Thymus (tissue), 14 donors: ENCODE measurements at places on chromosomes 11 and 22.

- DNase-seq = no peak
Observed at GRCh38 chr22:27581236-27581635, 220.3 kb downstream of the MN1 start.

GRCh38 chr22:39408173-39408572 is 8.6 kb downstream of the TAB1 start:
- DNase-seq = no peak

- DNase-seq = no peak
Observed at GRCh38 chr11:28727254-28727653, 619.1 kb downstream of the METTL15 start.

DNA sequence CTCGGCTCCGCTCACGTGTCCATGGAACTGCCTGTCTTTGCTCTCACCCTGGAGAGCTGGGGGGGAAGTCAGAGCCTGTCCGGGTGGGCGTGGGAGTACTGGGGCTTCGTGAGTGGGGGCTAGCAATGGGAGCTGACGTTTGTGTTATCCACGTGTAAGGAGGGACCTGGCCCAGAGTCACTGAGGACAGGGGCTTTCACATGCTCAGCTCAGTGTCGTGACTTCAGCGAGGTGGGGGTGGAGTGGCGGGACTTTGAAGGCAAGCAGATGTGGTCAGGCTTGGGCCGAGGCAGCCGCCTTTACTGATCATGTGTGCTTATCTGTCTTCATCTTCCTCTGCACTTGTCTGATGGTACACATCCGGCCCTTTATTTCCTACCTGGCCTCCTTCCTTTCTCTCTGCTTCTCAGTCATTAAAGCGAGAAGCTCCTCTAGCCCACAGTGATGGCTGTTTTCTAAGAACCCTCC is 113.1 kb upstream of the NNMT start:
- DNase-seq = no peak

DNA sequence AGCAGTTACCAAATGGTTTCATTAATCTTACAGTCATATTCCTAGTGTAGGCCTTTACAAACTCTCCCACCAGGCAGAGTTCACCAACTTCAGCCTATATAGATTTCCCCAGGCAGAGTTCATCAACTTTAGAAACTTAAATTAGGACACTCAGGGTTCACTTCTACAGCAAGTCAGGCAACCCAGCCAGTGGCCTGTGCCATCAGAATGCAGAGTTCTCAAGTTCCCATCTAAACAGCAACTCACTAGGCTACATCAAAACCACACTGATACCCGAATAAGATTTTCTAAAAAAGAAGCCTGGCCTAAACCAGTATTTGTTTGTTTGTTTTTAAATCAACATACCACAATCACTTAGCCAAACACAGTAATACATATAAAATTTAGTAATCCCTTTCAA is 33.7 kb downstream of the PICALM start:
- DNase-seq = no peak

DNA sequence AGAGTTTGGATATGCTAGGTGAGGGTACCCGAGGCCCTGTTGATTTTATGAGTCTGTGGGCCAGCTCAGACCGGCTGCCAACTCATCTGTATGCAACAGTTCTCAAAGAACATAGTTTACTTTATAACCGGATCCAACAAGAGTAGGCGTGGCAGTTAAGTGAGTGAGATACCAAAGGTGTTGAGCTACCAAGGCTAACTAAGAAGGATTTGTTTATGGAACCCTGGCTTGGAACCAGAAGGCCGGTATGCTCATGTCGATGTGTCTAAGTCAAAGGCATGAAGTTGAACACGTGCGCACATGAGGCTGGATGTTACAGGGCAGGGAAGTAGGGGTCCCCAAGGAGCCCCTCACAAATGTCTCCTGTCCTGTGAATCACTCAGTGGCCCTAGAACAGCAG is at the start of gene KCNJ1:
Gene KCNJ1, minus strand, starts transcription at position 20 of the 400 bp plus-strand sequence. CDS start 27,053 bp downstream, outside the sequence.
- DNase-seq = peak; percentile 51

- no peak for DNase-seq
Observed at GRCh38 chr11:34345540-34345876, 12.3 kb downstream of the ABTB2 start.

GRCh38 chr11:12540913-12541582 is 133.2 kb upstream of the TEAD1 start:
- DNase-seq = no peak

GRCh38 chr22:38068641-38069371 is 11.6 kb downstream of the PICK1 start:
- no peak for DNase-seq

- no peak for DNase-seq
Observed at GRCh38 chr22:45958971-45959370, 18.0 kb downstream of the WNT7B start.

GRCh38 chr22:22753526-22754267 is 109.3 kb downstream of the GGTLC2 start:
- peak; percentile 50 for DNase-seq

GRCh38 chr22:40610329-40610850 is 26.1 kb downstream of the MRTFA start:
- no peak for DNase-seq

DNA sequence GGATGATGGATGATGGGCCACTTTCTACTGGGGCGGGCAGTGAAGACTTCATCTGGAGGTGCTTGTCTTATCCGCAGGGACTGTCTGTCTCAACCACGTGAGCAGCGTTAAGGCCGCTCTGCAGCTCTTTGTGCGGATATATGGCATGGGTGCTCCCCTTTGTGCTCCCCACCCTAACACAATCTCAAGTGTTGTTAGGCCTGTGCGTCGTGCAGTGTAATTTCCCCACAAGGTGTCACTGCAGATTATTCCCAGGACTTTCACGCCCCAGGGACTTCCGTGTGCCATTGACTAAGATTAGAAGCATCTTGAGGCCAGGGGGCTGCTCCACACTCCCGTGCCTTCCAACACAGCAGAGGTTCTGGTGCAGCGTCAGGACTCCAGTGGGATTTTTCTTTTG is 65.3 kb downstream of the TBC1D22A start:
- no peak for DNase-seq

DNA sequence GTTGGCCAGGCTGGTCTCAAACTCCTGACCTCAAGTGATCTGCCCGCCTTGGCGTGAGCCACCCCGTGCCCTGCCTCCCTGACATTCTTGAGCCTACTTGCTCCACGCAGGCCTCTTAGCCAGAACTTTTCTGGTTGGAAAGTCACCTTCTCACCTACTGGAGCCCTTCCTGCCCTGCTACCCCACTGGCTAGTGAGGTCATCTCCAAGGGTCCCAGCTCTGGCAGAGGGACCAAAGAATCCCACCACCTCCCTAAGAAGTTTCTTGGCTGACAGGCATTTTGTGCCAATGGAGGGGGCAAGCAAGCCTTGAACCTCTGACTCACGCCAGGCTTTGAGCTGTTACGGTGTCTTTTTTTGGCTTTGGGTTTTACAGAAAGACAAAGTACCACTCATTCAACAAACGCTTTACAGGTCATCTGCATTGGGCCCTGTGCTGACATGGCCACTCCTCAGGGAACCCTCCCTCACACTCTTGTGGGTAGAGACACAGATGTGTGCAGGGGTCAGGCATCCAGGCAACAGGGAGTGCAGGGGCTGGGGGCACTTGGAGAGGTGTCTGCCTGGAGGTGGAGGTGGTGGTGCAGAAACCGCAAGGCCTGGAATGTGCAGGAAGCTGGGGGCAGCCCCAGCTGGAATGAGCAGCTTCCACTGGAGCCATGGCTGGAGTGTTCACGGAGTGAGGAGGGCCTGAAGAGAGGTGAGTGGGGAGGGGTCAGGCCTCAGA is 27.1 kb upstream of the WNT11 start:
- DNase-seq = no peak

GRCh38 chr11:76577226-76577920 is 93.2 kb downstream of the LRRC32 start:
- no peak for DNase-seq

- no peak for DNase-seq
Observed at GRCh38 chr11:119744577-119744976, 15.6 kb upstream of the NECTIN1 start.

DNA sequence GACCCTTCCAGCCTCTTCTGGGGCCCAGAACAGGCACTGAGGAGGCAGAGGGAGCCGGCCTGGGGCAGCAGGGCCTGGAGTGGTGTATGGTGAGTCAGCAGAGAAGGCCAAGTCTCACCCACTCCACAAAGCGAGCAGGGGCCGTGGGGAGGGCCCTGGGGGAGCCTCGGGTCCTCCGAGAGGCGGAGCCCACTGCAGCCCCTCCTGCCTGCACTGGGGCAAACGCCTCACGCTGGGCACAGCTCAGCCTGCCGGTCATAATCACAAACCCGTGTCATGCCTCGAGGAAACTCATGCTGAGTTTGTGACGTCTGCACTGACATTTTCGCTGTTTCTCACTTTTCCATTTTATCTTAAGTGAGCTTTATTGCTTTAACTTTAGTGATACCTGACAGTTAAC is 38.4 kb downstream of the TOLLIP start:
- no peak for DNase-seq

DNA sequence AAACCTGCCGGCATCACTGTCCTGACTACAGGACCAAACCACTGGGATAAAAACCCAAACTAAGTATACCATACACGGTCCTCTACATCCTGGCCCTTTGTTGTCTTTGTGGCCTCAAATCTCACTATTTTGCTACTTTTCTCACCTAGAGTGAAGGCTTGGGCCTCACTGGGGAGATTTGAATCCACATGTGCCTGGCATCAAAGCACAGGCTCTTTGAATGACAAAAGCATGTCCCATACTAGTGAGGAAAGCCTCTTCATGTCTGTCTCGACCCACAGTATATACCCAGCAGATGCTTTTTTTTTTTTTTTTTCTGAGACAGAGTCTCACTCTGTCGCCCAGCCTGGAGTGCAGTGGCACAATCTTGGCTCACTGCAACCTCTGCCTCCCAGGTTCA is 72.5 kb upstream of the DRD2 start:
- DNase-seq = no peak

- DNase-seq = no peak
Observed at GRCh38 chr11:70854901-70855556, 397.3 kb downstream of the SHANK2 start.

DNA sequence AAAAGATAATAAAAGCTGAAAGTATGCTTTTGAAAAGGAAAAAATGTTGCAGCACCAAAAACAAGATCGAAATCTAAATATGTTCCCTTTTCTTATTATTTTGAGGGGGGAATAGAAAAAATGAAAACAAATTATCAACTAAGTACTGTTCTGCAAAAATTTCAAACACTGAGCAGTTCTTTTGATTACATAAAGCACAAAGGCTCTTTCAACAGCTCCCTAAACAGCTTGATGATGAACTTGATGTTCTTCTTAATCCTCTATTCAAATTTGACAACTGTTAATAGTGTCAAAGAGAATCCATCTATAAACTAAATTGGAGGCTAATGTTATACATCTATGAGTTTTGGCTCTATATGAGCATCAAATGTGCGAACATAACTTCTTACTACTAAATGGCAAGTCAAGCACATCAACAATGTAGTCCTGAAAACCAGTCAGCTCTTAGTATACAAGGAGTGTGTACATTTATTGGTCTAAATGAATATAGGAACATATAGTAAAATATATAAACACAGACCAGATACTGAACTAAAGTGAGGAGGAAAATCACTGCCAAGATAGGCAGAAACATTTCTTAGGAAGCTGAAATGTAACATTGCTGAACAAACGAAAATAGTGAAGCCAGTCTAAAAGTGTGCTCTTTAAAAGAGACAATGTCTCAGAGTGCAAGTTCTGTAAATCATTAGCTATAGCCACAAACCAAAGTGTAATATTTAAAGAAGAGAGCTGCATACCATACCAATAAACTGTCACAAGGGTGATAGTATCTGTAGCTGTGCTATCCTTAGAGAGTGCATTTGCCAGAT is 94.3 kb downstream of the SOX6 start:
- DNase-seq = no peak

DNA sequence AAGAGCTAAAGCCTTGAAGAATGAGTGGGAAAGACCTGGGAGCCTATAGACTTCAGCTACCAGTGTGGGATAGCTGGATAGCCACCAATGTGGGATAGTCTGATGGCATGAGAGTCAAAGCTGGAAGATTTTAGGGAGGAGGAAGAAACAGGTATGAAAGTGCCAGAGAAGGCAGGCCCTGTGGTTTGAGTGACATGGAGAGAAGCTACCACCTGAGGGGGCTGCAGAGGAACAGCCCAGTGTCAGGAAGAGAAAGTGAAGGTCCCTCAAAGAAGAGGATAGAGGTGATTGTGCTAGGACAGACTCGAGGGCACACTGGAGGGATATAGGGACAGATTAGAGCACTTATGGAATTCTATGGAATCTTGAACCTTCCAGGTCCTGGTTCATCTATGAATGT is 23.1 kb upstream of the PAX6 start:
- no peak for DNase-seq

- no peak for DNase-seq
Observed at GRCh38 chr11:10499874-10500601, 40.9 kb downstream of the RNF141 start.

DNA sequence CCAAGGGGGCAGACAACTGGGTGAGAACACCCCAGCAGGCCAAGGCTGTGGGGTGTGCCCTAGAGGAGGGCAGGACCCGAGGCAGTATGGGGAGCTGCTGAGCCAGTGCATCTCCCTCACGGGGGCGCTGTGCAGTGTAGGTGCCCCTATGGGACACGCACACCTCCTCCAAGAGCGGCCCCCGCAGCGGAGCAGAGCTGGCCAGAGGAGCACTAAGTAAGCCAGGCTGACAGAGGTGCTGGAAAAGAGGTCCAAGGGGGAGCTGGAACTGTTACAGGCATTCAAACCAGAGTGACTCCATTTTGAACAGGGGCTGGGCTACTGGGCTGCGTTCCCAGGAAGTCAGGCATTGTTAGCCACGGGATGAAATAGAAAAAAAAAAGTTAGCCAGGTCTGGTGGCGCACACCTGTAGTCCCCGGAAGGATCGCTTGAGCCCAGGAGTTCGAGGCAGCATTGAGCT is 41.8 kb downstream of the TST start:
- DNase-seq = peak; percentile 66

DNA sequence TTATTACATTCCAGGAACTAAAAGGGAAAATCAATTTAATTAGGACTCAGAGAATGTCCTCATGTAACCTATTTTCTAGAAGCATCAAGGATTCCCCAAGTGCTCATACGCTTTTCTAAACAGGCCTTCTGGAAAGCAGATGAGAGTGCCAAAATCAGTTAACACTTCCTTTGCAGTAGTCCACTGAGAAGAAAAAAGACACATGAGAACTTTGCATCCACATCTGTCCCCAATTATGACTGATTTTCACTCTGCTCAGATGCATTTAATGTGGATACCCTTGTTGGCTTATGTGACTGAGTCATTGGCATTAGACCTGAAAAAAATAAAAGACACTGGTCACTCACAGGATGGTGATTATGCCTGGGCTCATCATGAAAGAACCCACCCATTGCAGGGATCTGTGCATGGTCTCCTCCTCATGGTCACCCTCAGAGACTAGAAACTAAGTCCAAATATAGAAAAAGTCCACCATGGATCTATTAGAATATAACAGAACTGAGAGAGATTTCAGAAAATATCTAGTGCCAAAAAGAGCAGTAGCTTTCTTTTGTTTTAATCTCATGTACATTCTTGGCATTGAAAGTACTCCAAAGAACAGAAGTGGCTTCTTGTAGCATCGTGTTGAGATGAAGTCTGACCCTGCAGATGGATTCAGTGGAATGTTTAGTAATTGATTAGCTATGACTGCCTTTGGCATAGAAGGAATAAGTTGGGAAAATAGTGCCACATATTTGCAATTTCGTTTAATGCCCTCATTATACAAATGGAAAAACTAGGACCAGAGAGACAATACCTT is 48.8 kb upstream of the FIBIN start:
- no peak for DNase-seq
